ENCODE measurements at places on chromosomes 11 and 22.
A peak's percentile ranks its signal among the peaks of the same experiment; 100 is the strongest.

DNA sequence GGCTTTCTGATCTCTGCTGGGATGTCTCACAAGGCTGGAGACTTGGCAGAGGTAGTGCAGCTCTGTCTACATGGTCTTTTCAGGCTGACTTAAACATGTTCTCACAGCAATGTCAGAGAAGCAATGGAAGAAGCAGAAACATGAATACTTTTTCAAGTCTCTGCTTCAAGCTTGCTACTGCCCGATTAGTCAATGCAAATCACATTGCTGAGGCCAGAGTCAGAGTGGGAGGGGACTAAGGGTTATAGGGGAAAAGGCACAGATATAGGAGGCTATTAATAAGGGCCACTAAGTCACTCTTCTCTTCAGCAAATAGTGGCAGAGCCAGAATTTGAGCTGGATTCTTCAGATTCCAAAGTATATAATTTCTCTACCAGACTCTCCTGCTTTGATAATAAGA lies 390.5 kb downstream of the TMEM135 start:
- no peak for DNase-seq

DNA sequence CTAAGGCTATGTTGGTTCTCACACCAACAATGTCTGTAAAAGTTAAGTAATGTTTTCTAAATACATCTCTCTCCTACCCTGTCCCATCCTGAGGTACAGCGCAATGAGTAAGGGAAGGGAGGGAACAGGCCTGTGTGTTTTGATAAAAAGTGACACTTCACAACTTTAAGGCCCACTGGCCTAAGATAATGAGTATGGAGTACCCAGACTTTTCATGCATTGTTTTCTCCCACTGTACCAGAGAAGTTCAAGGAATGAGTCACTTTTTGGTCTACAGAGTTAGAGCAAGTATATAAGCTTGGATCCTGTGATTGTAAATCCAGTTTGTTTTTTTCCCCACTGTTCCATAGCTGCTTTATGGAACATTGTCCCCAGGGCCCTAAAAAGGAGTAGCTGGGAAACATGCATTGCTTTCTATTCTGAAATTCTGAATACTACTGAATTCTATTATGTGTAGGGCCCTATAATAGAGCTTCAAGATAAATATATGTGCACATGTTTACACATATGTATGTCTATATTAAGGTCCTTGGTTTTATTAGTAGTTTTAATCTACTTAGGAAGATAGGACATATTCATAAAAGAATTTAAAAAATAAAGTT lies 29.8 kb downstream of the KCNE3 start:
- DNase-seq: no peak

DNA sequence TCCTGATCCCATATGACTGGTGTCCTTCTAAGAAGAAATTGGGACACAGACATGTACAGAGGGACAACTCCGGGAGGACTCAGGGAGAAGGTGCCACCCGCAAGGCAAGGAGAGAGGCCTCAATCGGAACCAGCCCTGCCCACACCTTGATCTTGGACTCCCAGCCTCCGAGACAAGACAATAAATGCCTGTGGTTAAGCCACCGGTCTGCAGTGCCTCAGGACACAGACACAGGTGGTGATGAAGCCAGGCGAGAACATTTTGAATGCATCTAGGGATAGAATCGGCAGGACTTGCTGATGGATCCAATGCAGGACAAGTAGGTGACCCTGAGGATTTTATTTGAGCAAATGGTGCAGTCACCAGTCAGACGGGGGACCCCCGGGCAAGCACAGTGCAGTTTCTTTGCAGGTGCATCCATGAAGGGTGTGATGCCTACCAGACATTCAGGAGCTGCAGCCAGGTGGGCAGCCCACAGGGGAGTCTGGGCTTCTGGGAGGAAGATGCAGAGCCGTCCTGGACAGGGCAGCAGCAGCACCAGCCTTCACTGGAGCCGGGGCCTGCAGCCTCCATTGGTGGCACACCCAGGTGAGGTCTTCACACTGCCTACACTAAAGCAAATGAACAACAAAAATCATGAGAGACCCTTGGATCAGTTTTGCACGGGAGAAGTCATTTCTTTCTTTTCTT lies 20.2 kb upstream of the SEPTIN5 start:
- no peak for DNase-seq

- peak; percentile 91 for DNase-seq
Observed at GRCh38 chr11:78187366-78188285, 800 bp downstream of the KCTD21 start.

DNA sequence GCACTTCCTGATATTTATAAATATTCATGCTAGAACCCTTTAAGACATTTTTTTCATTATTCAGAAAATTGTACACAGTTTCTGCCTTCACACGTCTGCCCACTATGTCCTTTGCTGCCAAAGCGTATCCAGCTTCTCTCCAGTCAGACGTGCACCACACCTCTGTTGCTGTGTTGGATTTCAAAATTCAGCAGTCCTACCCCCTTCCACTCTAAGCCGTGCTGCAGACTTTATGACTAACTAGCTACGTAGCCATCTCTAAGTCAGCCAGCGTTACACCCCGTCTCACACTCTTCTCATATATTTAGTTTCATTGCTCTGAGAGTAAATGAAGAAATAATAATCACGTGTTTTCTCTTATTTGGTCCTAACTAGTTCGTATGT lies 28.2 kb upstream of the OPCML start:
- DNase-seq: no peak

GRCh38 chr11:35275786-35276170 lies 136.8 kb downstream of the CD44 start:
- no peak for DNase-seq

- no peak for DNase-seq
Observed at GRCh38 chr11:63851364-63851763, 12.5 kb downstream of the MARK2 start.

DNA sequence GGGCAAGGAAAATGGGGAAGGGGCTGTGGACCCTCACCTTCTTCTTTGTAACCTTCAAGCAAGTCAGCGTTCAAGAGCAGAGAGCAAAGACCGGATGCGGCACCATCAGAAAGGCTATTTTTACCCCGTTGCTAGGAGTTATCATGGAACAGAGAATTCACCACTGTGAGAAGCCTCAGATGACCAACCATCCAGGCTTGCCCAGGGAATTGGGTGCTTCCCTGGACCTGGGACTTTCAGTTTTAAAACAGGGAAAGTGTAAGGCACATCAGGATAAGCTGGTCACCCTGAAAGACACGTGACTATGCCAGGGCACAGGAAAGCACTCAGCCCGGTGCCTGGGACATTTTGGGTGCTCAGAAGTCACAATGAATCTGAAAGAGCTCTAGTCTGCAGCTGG lies 10.4 kb downstream of the GALNT18 start:
- DNase-seq: no peak

GRCh38 chr11:11948242-11948947 lies 60.0 kb downstream of the DKK3 start:
- no peak for DNase-seq

GRCh38 chr11:36241497-36241896 lies 47.7 kb downstream of the COMMD9 start:
- peak; percentile 43 for DNase-seq

DNA sequence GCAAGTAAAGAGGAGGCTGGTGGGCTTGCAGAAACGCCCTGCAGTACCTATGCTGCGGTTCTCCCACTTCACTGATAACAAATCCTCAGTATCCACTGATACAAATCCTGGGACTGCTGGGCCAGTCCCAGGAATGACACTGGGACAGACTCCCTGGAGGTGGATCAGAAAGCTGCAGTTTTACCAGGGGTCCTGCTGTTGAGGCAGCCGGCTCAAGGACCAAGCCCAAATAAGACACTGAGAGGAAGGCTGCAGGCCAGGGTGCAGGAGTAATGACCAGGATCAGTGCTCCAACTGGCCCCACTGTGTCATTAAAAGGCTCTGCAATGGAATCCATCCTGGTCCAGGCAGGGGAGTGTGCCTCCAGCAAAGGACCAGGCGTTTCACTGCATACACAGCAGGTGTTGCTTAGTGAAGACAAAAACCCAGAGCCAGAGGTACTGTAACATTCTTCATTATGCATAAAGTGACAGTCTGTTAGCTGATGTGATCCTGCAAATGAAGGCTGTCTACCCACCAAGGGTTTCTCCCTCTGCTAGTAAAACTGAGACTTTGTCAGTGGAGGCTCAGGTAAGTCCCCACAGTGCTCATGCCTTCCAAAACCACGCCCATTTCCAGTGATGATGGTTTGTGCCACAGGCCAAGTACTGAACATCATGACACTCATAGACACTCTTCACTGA lies 1.4 kb upstream of the C22orf39 start:
- DNase-seq: no peak

DNA sequence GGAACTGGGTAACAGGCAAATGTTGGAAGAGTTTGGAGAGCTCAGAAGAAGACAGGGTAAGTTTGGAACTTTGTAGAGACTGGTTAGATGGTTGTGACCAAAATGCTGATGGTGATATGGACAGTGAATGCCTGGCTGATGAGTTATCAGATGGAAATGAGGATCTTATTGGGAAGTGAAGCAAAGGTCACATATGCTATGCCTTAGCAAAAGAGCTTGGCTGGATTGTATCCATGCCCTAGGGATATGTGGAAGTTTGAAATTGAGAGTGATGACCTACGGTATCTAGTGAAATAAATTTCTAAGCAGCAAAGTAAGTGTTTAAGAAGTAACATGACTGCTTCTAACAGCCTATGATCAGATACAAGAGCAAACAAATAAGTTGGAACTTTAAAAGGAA lies 17.8 kb downstream of the BBOX1 start:
- no peak for DNase-seq

DNA sequence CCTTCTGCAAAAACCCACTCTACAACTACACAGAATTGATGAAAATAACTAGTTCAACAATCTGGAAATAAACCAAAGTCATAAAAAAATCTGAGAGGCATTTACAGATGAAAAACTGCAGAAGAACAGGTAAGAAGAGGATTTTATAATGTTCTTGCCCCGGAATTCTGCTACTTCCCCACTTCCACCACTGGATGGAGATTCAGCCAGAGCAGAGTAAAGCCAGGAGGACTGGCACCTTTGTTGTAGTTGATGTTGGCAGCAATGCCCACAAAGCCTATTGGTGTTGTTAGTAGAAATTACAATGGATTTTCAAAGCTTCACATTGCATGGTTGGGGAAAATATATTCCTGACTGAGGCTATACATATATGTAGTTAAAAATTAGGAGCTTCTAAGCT lies 640.2 kb downstream of the LRRC4C start:
- DNase-seq: no peak

GRCh38 chr11:132126973-132127899 lies 756.8 kb downstream of the NTM start:
- no peak for DNase-seq

GRCh38 chr11:116461789-116462188 lies 311.0 kb downstream of the BUD13 start:
- no peak for DNase-seq

DNA sequence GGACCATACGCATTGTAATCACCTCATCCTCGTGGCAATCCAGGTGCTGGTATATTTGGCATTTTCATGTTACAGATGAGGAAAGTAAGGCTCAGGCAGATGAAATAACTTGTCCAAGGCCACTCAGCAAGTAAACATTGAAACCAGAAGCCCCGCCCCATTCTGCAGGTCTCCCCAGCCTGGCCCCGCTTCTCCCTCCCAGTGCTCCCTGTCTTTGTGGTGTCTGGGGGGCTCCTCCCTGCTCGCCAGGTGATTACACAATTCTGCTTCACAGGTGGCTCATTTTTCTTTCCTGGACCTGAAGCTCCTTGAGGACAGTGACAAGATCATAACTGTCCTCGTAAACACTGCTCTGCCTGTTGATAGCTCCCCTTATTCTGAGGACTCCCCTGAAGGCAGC lies 531.5 kb upstream of the B3GAT1 start:
- no peak for DNase-seq

DNA sequence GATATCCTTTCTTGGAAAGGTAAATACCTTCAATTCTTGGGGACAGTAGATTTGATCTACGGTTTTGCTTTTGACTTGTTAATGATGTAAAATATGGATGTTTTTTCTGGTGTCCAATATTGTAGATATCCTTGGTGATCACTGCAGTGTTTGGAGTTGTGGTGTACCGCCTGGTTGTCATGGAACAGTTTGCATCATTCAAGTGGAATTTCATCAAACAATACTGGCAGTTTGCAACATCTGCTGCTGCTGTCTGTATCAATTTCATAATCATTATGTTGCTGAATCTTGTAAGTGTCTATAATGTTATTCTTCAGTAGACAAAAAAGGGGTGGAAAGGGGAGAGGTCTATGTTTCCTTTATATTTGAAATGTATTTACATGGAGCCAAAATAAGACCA lies 27.4 kb upstream of the MUC15 start:
- DNase-seq: no peak

GRCh38 chr11:47010179-47010578 lies 73.6 kb downstream of the CSTPP1 start:
- no peak for DNase-seq

DNA sequence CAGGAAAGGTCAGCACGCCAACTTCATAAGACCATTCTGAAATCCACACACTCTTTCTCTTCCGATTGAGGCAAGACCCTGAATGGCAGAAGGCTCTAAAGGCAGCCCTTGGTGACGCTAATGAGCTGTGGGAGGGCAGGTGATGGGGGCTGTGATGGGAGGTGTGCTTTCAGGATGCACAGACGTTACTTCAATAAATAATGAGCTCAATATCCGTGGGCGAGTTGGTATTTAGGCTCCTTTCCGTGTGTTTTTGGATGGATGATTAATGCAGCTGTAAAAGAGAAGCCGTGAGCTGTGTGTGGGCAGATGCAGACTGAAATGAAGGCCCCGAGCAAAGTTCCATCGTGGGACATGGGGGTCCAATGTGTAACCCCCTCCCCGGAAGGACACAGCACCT lies 130.6 kb upstream of the CSNK2A3 start:
- no peak for DNase-seq

GRCh38 chr11:106378513-106379179 lies 301.2 kb downstream of the AASDHPPT start:
- DNase-seq: no peak

GRCh38 chr11:69537126-69537525 lies 55.7 kb downstream of the LINC01488 start:
- DNase-seq: no peak

DNA sequence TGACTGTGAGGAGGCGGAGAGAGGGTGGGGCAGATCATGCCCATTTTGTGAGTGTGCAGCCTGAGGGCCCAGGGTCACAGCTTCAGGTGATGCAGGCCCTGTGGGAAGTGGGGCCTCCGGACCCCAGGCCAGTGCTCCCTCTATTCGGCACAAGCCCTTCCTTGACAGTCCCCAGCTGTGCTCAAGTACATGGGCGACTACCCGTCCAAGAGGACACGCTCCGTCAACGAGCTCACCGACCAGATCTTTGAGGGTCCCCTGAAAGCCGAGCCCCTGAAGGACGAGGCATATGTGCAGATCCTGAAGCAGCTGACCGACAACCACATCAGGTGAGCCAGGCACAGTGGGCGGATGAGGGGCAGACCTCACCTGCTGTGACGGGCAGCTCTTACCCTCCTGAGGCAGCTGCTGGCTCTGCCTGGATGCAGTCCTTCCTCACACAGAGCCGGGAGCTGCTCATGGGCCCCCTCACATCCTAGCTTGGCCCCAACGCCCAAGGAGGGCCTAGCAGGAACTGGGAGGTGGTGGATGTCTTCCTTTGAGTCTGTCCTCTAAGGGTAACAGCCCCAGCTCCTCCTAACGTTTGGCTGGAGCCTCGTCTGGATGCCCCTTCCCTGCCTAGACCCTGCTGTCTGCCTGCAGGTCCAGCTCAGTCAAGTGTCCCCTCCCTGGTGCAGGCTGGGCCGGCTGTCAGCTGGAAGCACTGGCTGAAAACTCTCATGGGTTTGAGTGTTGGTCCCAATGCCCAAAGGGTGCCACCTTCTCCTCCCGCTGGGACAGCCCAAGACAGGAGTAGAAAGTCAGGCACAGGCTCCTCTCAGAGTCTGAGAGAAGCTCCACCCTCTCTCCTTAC lies 76.1 kb downstream of the MYO7A start:
- no peak for DNase-seq

Data from Kasumi-1 (cell line).